ENCODE measurements at places on chromosomes 11 and 22.

GRCh38 chr11:9126636-9127035, 35.2 kb upstream of the SCUBE2 start:
- DNase-seq = no peak

DNA sequence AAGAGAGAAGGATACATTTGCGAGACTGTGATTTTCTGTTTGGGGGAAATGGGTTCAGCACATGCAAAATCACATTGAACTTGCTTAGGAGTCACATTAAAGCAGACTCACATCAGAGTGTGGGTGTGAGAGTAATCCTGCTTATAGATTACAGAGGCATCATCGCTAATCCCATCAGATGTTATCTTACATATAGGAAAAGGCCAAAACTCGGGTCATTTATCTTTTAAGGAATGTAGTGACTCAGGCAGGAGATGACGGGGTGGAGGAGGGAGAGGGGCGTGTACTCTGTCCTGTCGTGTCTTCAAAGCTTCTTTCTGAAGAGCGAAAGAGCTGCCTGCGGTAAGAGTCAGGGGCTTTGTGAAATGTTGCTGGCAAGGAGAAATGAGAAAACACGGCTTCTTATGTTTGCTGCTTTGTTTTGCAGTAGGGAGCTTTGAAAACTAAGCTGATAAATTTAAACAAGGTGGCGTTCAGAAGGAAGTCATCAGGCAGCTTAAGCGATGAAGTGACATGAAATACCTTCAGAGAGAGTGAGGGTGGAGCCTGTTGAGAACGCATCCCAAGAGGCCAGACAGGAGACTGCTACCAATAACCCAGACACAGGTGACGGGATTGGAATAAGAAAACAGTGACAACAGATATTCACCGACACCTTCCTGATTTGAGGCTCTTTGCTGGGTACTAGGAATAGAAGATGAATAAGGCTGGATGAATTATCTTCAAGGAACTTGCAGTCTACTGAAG, 2.2 kb upstream of the C11orf16 start:
- no peak for DNase-seq

DNA sequence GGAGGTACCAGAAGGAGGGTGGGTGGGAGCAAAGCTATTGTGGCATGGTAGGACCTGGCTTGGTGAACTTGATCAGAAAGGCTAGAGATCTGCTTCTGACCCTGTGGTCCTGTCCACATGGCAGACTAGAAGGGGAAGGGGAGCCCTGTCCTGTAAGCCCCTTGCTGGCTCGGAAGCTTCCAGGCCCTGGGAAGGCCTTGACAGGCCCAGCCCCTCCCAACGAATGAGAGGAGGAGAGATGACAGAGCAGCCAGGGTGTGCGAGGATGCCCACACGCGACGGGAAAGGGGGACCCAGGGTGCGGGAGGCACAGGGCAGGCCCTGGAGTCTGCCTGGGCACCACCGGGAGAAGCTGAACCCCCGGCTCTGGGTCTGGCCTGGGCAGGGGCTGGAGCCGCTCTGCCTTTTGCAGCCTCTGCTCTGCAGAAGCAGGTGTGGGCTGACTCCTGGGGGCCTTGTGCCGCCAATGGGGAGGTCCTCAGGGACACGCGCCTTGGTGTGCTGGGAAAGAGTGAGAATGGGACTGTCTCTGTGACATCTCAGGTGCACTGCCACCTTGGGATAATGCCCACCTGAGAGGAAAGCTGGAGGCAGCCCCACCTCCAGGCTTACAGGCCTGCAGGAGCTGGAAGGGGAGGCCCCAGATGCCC, 1447.5 kb downstream of the BRD1 start:
- no peak for DNase-seq

GRCh38 chr22:19815823-19816290, 38.8 kb downstream of the GNB1L start:
- no peak for DNase-seq

All from B cell (primary cell).